ENCODE measurements at places on chromosomes 5 and 9.

- DNase-seq: no peak
Measured at GRCh38 chr5:170751631-170752030, 31.9 kb upstream of the GABRP start.

GRCh38 chr9:16207161-16207560 is 654.3 kb downstream of the CCDC171 start:
- no peak for DNase-seq

DNA sequence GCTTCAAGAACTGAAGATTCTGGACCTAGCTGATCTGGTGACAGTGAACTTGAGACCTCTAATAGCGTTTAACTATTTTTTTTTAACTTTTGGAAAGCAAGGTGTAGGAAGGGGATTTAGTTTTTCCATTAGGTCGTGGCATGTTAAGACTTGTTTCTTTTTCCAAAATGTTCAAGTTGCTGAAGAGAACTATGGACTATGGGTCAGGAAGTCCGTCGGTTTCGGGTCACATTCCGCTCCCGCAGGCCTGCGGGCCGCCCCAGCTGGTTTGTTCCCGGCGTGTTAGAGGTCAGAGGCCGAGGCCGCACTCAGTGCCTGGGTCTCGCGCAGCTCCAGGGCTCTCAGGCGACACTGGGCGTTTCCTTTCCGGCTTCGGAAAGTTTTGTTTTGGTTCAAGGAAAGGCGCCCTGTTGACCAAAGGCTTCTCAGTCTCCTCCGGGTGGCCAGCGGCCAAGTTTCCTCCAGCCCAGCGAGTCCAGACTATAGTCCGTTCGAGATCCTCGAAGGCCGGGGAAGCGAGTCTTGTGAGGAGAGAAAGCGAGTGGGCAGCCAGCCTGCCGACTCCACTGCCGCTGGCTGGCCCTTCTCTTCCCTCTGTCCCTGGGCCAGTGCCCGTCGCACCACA is 586 bp upstream of the FCHO2 start:
- no peak for DNase-seq

DNA sequence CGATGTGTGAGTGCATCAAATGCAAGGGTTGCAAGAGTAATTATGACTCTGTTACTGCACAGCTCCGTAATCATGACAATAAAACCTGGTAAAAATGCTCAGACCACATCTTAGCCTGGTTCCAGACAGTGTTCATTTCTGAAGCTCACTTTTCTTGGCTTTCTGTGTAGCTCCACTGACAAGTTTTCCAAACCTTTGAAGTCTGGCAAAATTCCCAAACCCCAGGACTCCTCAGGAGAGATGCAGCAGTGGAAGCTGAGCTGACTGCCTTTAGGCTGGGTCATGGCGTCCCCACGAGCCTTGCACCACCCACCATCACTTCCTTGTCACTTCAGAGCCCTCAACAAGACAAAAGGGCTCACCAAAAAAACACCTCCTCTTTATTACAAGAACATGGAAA is 131.6 kb upstream of the TAS2R1 start:
- DNase-seq: no peak

GRCh38 chr5:139740138-139740991 is 55.2 kb upstream of the PSD2 start:
- no peak for DNase-seq

GRCh38 chr5:139678751-139679750 is 30.9 kb downstream of the CXXC5 start:
- no peak for DNase-seq

- DNase-seq: no peak
Measured at GRCh38 chr9:29214690-29215253, 1641.5 kb upstream of the C9orf72 start.

DNA sequence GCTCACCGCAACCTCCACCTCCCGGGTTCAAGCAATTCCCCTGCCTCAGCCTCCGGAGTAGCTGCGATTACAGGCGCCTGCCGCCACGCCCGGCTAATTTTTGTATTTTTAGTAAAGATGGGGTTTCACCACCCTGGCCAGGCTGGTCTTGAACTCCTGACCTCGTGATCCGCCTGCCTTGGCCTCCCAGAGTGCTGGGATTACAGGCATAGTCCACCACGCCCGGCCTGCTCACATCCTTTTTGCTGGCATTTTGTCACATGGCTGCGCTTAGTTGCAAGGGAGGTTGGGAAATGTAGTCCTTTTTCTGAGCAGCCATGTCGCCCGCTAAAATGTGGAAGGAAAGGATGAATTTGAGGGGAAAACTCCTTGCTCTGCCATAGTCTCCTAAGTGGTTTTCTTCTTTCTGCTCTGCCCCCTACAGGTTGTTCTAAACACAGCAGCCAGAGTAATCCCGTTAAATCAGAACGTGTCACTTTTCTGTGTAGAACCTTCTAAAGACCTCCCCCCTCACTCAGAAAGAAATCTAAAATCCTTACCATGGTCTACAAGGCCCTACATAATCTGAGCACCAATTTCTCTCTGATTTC is 57.8 kb upstream of the HSPA9 start:
- peak; percentile 5 for DNase-seq

- DNase-seq: no peak
Measured at GRCh38 chr9:129258823-129259301, 80.8 kb upstream of the IER5L start.

- DNase-seq: no peak
Measured at GRCh38 chr5:34827588-34828506, 11.1 kb upstream of the TTC23L start.

- no peak for DNase-seq
Measured at GRCh38 chr5:21701317-21701716, 1151.8 kb downstream of the CDH12 start.

GRCh38 chr9:125747053-125747764 is at the start of gene PBX3:
Gene PBX3, plus strand, starts transcription at chr9:125747373.
- DNase-seq: peak; percentile 33

DNA sequence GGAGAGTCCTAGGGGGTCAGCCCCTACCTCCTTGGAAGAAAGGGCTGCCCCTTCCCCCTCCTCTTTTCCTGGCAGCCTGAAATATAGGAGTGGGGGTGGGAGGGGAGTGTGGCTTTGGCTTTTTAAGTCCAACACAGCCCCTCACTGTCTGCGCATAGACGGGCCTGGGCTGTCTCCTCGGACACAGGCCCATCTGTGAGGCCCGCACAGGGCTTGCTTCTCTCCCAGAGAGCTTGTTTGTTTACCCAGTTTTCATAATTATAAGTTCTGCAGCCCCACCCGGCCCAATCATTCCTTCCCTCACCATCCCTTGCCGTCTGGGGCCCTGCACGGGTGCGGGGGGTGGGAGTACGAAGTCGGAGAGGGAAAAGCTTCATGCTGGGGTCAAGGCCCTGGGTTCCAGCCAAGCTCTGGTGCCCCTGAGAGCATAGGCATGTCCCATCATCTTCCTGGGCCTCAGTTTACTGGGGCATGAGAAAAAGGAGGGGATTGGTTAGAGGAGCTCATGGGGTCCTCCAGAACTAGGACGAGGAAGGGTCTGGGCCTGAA is 54.0 kb upstream of the STXBP1 start:
- no peak for DNase-seq

DNA sequence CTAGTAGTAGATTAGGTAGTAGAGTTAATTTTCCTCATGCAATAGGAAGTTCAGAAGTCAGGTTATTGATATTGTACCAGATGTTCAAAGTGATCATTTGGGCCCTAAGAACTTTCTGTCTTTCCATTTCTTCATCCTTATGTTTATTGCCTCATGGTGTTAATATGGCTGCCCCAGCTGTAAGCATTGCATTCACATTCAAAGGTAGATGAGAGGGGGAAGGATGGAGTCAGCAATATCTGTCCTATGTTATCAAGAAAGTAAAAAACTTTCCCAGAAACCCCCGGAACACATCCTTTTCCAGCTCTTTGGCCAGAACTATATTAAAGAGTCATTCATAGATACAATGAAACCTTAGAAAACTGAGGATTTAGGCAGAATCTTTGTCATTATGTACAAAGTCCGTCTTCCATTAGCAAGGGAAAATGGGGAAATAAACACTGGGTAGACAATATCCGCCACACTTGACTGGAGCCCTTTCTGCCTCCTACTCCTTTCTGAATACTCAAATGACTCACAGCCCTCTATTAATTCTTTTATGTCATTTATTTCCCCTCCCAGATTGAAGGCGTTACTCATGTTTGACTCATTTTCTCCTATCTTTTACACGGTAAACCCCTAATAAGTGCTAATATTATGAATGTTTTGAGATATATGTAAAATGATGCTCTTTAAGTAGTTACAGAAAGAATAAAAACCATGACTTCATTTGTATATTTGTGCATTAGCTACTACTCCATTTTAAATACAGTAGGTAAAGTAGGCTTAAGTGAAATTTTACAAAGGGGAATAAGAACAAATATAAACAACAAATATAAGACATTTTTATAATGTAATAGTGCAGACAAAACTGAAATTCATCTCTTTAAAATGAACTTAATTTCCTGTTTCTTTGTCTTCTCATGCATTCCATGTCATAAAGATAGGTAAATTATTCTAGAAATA is 127.6 kb downstream of the SLF1 start:
- no peak for DNase-seq

DNA sequence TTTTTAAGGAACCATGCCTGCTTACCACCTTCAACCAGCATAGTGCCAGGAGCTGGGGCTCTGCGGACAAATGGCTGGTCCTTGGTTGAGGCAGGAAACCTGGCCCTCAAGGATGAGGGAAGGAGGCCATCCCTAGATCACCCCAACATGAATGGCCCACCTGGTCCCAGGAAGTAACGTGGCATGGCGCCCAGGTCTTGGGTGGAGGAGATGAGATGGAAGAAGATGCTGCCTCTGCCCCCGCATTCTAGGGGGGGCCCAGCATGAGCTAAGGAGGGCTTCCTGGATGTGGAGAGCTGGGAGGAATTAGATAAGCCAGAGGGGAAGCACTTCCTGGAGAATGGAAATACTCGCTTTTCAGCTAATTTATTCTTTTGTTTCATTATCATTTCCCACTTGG is 95.0 kb downstream of the DAB2IP start:
- DNase-seq: no peak

DNA sequence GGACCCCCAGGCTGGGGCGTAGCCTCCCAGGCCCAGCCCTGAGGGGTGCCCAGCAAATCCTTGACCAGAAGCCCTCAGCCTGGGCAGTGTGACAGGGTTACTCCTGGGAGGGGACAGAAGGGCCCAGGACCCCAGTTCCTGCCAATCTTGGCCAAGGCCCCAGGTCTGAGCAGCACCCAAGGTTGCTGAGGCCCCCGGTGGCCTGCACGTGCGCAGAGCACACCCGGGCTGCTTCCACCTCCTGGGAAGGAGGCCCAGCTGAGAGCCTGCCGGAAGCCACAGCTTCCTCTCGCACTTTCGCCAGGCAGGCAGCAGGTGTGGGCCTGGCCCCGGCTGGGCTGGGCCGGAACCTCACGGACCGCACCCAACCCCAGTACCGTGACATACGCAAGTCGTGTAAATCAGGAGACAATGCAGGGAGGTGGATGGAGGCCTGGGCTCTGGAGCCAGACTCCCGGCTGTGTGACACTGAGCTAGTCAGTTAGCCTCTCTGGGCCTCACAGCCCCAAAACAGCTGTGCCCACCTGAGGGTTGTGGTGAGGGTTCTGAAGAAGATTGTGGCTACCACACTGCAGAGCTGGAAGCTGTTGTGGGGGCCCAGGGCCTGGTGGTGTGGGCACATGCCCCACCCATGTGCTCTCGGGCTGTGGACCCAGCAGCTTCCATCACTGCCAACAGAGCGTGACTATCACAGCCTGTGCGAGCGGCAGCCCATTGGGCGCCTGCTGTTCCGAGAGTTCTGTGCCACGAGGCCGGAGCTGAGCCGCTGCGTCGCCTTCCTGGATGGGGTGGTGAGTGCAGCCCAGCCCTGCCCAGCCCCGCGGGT is 5.1 kb downstream of the GRK6 start:
- DNase-seq: peak; percentile 76

GRCh38 chr5:76337953-76338451 is 65.1 kb upstream of the IQGAP2 start:
- no peak for DNase-seq

DNA sequence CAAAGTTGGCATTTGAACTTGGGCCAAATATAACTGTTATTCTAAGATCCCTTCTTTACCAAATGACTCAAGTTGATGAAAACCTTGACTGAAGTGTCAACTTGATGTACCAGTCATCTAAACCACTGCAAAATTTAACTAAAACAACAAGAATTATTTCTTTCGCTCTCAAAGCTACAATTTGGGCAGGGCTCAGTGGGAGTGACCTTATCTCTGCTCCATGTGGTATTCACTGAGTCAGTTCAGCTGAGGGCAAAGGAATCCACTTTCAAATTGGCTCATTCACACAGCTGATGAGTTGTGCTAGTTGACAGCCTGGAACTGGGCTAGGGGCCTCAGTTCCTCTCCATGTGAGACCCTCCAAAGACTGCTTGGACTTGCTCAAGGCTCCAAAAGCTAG is 166.3 kb downstream of the RORB start:
- no peak for DNase-seq

- DNase-seq: no peak
Measured at GRCh38 chr9:106619211-106619610, 243.8 kb upstream of the ZNF462 start.

DNA sequence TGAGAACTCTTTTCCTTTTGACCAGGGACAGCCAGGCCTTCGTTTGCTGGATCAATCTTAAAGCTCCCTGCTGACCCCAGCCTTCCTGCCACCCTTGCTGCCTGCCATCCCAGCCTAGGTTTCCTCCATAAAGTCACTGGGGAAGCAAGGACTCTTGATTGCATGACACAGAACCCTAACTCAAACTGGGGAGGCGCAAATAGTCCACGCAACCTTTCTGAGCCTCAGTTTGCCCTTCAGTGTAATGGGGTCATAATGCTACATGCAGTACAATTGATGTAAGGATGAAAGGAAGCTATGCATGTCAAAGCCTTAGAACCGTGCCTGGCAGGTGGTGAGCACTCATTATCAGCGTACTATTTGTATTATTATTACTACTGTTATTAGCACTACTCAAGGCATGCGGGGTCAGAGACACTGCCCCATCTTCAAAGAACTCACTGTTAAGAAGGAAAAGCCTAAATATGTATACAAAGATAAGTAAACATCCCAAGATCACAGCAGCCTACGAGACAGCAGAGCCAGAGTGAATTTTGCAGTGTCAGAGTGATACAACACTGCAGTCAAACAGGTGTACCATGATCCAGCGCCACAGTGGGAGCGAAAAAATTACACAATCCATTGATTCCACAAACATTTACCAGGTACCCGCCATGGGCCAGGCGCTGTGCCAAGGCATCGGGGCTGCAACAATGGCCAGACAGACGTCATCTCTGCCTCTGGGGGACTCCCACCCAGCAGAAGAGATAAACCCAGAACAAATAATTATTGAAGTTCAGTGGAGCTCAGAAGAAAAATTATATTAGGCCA is 16.9 kb upstream of the CPLX2 start:
- no peak for DNase-seq

DNA sequence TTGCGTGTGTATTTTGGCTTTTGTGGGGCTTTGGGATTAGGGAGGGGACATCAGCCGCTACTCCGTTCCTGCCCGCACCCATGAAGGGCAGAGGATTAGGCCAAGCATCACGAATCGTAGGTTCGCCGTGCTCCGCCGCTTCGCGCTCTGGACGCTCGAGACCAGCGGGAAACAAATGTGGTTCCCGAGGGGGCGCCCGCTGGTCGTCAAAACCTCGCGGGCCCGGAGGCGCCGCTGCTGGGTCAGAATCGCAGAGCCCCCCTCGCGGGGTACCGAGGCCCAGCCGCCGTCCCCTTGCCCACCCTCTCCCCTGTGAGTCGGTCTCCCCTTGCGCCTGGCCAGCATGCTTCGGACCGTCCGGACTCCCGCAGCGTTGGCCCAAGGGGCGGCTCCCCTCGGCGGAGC is 2.3 kb upstream of the PAX5 start:
- DNase-seq: no peak

- DNase-seq: no peak
Measured at GRCh38 chr5:163276466-163276865, 160.9 kb upstream of the CCNG1 start.
